Stimulated activated CD8-positive, alpha-beta memory T cell treated with anti-CD3 and anti-CD28 coated beads, Interleukin-4, amount 100 ng/mL, for 1 hour (primary cell): ENCODE measurements at places on chromosomes 5 and 9.

- no peak for DNase-seq
Measured at GRCh38 chr5:126801992-126802294, 25.0 kb downstream of the LMNB1 start.

DNA sequence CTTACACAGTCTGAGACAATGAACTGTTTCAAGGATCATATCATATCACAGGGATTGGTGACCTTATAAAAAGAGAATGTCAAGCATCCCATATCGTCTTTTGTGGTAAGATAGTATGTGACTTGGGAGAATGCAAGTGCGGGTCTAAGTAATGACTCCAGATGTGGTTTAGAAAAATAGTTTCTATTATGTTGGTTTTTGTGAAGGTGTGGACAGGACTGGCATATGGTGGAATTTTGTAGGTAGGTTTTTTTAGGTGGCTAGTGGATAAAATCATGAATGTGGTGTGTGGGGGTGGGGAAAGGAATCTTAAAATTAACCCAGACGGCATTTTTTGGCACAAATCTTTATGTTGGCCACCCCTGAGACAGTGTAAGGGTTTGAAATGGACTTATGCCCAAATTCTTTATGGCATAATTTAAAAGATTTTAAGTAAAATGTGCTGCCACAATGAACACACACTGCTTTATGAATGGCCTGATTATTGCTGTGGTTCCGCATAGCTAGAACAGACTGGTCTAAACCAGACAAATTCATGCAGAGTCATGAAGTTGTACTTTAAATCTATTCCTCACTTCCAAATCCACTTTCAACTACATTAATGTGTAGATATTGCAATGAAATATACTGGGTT lies 204.8 kb upstream of the HAPLN1 start:
- DNase-seq = no peak

GRCh38 chr5:63963080-63963735 lies 963 bp upstream of the HTR1A start:
- no peak for DNase-seq

DNA sequence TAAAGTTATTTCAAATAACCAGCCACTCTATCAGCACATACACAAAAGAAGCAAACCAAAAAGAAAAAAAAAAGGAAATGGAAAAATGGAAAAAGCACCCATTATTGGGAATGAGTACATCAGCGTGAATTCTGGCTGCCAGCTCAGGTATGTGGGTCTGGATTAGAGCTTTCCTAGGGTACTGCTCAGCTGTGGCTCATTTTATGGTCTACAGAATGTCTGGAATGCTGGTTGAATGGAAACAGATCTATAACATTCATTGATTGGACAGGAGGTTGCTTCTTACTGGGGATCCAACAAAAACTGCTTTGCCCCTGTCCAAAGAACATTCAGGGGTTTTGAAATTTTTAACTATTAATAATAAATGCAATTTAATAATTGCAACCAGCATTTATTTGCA lies 3.9 kb upstream of the CAST start:
- no peak for DNase-seq

GRCh38 chr5:170286386-170286925 lies 11.1 kb downstream of the LCP2 start:
- no peak for DNase-seq

DNA sequence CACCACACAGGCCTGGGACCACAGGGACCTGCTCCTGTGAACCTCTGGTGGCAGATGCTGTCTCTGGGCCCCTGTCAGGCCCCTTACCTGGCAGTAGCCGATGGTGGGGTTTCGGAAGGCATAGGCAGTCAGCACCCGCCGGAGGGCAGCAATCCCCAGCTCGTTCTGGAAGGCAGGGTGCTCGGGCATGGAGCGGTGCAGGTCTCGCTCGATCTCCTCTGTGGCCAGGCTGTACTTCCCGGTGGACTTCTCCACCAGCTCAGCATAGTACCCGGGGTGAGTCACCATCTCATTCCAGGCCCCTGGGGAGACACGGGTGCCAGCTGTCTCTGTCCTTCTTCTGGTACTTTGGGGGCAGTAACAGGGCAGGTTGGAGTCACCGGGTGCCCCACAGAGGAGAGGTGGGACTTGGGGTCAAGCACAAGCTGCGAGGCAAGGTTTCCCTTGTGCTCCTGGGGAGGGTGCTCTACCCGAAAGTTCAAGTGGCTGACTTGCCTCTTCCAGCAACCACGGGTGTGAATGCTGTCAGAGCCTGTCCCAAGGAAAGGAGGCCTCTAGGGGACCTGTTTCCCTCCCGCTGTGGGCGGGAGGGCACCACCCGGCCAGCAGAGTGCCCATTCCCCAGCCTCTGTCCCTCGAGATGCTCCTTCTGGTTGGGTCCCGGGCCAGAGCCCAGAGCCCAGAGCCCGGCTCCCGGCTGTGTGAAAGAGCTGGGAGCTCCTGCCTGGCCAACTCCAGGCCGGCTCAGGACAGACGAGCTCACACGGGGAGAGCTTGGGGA lies 19.8 kb upstream of the MRNIP start:
- no peak for DNase-seq
